ENCODE measurements at places on chromosomes 1 and 21.

GRCh38 chr1:150126811-150127210 lies 22.9 kb upstream of the PLEKHO1 start:
- no peak for DNase-seq

DNA sequence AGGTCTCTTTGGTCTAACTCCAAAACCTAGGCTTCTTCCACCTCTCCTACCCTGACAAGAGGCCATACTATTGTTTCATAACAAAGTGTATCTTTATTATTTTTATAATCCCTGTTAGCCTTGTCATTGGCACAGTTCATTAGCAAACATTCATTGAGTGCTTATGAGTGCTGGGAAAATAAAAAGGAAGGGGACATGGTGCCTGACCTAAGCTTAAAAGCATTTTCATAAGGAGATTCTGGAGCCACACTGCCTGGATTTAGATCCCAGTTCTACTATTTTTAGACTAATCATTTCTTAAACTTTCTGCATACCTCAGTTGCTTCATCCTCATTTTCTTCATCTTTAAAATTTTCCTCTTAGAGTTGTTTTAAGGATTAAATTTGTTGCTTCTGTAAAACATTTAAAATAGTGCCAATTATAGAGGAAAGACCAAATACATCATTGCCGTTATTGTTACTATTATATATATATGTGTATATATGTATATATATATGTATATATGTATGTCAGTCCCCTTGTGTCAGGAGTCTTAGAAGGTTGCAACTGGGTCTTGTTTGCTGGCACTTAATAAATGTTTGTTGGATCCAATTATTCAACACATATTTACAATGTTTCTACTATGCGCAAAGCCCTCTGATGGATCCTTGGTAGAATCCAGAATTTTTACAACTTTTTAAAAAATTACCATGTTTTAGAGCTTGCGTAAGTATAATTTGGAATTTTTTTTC lies 250.9 kb upstream of the SGIP1 start:
- DNase-seq = no peak

GRCh38 chr1:71086331-71086730 lies 5.5 kb upstream of the ZRANB2 start:
- DNase-seq = no peak

DNA sequence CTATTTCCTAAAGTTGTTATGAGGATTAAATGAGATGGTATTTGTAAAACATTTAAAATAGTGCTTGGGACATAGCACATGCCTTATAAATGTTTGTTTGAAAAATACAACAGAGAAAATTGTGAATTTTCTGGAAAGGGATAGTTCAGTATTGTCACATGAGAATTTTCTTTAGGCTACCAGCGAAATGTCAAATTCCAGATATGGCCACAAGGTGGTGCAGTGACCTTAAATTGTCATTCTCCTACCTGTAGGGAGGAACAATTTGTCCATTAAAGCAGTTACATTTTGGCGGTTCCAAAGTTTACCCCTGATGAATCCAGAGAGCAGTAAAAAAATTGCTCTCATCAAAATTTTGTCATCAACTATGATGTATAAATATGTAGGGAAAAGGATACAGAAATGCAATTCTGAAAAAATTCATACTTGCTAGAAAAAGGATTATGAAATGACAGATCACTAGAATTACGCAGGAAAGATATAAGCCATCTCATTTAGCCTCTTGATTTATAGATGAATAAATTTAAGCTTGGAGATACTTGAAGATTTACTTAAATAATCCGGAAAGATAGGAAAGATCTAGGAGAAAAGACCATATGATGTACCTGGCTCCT lies 50.2 kb upstream of the TSHB start:
- DNase-seq = peak; percentile 42

DNA sequence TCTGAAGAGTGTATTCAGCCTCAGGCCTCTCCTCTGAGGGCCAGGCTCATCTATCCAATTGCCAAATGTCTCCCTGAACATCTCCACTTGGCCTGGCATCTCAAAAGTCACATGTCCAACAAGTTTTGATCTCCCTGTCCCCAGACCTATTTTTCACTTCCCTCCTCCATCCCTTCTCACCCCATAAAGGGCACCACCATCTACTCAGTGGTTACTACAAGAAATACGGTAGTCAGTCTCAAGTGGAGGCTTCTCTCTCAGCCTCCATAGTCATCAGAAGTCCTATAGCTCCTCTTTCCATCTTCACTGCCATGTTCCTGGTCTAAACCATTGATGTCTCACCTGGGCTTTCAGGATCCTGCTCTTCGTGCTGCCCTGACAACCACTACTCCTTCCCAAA lies 82.5 kb upstream of the EDN2 start:
- DNase-seq = no peak

DNA sequence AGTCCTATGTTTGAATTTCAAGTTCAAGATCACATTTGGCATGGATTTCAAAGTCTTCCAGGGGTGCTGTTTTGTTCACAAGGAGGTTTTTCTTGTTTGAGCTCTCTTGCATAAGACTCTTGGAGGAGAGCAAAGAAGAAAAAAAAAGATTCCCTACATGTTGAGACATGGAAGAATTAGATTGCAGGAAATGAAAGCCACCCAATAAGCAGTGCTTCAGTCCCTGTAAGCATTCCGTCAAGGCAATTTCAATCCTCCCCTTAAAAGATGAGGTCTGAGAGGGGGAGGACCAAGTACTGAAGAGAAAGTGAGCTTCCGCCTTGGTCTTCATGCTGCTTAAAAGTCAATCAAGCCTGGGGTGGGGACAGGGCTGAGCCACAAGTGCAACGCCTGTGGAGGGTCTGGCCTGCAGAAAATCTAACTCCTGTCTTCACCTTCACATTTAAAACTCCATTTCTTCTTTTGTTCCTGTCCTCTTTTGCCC lies 50.2 kb downstream of the LPAR3 start:
- no peak for DNase-seq

- no peak for DNase-seq
Observed at GRCh38 chr1:76786222-76786621, 81.1 kb upstream of the ST6GALNAC5 start.

DNA sequence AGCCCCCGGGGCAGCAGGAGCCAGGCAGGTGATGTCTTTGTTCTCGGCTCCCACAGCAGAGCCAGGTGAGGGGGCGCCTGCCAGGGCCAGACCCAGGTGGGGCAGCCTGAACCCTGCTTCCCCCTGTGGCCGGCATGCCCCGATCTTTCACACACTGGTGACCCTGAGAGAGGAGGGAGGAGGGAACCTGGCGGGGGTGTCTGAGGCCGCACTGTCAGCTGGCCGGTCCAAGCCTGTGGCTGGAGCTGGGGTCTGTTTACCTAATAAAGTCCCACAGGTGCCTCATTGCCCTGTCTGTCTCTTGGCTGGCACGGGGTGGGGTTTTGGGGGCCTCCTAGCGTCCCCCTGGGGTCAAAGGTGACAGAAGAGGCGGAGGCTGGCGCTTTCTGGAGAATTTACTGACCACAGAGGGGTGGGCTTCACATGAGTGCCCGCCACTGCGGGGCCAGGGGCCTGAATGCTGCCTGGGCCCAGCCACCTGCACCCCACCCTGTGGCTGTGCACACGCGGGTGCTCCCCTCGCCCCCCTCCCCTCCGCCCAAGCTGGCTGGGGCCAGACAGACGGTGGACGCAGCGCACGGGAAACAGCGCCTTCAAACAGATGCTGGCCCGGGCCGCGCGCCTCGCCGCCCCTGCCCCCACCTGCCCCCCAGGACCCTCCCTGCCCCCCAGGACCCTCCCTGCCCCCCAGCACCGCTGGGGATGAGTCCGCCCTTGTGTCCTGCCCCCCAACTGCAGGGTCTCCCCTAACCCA lies 5.8 kb downstream of the TMEM240 start:
- DNase-seq = no peak

DNA sequence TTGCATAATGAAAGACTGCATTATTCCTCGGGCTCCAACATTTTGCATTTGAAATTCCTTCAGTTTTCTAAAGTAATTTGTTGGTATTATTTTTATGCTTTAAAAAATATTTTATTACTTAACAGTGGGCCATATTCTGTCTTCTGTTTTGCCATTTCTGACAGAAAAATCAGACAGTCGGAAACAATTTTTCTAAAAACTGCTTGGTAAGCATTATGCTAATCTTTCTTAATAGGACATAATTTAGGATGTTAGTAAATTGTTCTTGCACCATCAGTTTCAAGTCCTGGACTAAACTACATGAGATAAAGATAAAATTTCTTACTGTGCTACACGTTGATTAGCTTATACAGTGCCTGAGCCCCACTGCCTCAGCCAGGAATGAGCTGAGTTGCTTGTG lies 11.2 kb downstream of the RGL1 start:
- DNase-seq = no peak
